Natural killer cell (primary cell): ENCODE measurements at places on chromosomes 6 and 20. TPM values are rescaled to one million over a fixed set of nuclear protein-coding genes. Genes with fewer than 3 reads are reported as not detected.

KHDC1L gene
- total RNA-seq = 0.45 TPM

ENPP1 gene
- total RNA-seq = 0.85 TPM

FAM209A gene
- total RNA-seq = 4.0 TPM

GRCh38 chr20:62301773-62302340 is 940 bp upstream of the ADRM1 start:
- DNase-seq = peak; percentile 81

GRCh38 chr20:13338097-13338661 is 117.1 kb downstream of the ISM1 start:
- DNase-seq = no peak

- DNase-seq = no peak
Measured at GRCh38 chr6:55397986-55398385, 70.7 kb downstream of the GFRAL start.

DNA sequence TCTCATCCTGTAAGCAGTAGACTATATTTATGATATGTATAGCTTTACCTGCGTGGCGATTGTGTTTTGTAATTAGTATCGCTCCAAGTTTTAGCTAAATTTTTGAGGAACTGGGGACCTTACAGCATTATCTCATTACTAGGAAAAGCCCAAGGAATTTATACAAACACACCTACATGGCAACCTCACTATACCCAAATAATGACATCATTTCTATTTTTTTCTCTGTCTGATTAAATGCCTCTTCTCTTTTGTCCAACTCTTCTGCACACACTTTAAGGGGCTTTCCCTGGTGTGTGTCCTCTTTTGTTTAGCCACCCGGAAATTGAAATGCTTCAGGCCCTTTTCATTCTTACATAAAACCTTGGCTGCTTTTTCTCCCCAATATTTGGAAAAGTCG is 82.9 kb upstream of the EXOC2 start:
- DNase-seq = no peak

DNA sequence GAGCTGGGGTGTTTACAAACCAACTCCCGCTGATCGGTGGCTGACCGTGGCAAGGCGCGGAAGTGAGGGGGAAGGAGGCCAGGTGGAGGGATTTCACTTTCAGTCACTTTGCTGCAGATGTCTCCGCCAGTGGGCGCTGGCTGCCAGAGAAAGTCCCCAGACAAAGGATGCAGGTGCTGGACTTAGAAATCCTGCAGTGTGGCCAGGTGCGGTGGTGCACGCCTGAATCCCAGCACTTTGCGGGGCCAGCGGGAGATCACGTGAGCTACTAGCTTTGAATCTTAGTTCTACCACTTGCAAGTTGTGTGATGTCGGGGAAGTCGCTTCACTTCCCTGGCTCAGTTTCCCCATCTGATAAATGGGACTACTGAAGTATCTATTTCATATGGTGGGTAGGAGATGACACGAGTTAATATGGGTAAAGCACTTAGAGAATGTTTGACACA is 180.4 kb downstream of the ZNF217 start:
- DNase-seq = peak; percentile 67

GRCh38 chr20:32494483-32495216 is 90.5 kb downstream of the NOL4L start:
- DNase-seq = no peak

- peak; percentile 26 for DNase-seq
Measured at GRCh38 chr20:21395666-21396598, 1.4 kb downstream of the NKX2-4 start.

GRCh38 chr6:127794405-127794804 is 106.5 kb downstream of the THEMIS start:
- no peak for DNase-seq

DNA sequence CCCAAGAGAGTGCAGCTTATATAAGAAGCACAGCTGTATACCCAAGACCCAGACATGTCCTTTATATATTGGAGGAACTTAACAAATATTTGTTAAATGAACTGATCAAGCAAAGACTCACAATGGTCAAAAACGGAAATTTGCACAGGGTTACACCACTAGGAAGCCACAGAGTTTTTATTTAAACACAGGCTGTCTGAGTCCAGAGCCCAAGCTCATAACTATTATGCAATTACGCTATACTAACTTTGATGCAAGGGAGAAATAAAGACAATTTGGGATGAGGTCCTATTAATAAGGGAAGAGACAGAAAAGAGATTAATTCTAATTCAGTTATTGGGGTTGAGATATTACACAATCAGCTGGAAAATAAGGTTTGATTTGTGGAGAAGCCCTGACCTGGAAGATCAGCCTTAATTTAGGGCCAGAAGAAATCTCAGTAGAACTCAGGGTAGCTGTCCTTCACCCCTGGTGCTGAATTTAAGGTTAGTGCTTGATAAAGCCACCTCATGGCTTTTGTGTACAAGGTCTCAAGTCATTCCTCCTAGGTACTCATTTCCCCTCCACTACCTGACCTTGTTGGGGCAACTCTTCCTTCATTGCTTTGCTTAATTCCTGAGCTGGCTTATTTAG is 10.5 kb upstream of the ZNF334 start:
- no peak for DNase-seq

- DNase-seq = no peak
Measured at GRCh38 chr20:44850272-44850671, 35.2 kb upstream of the YWHAB start.
